ENCODE measurements at places on chromosomes 3 and 15.

DNA sequence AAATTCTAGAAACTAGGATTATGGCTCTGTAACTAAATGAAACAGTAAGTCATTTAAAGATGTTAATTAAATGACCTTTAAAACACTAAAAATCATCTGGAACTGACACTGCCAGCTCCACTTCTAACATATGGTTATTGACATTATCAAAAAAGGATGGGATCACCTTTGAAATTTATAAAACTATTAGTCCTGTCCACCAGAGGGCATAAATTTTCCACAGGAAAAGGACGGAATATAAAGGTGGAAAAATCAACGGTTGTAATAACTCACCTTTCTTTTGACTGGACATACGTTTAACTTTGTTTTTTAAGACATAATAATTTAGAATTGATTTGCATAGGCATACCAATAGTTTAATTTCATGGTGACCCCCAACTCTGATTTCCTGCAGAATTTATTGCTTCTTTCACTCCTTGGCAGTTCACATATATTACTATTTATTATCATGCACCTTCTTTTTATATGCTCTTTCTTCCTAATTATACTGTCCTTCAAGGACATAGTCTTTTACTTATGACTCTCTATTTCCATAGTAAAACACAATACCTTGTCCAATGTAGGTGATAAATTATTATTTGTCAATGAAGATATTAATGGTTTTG is 345.7 kb downstream of the CADM2 start:
- DNase-seq = no peak

- no peak for DNase-seq
Measured at GRCh38 chr15:101148881-101149664, 102.8 kb downstream of the CHSY1 start.

DNA sequence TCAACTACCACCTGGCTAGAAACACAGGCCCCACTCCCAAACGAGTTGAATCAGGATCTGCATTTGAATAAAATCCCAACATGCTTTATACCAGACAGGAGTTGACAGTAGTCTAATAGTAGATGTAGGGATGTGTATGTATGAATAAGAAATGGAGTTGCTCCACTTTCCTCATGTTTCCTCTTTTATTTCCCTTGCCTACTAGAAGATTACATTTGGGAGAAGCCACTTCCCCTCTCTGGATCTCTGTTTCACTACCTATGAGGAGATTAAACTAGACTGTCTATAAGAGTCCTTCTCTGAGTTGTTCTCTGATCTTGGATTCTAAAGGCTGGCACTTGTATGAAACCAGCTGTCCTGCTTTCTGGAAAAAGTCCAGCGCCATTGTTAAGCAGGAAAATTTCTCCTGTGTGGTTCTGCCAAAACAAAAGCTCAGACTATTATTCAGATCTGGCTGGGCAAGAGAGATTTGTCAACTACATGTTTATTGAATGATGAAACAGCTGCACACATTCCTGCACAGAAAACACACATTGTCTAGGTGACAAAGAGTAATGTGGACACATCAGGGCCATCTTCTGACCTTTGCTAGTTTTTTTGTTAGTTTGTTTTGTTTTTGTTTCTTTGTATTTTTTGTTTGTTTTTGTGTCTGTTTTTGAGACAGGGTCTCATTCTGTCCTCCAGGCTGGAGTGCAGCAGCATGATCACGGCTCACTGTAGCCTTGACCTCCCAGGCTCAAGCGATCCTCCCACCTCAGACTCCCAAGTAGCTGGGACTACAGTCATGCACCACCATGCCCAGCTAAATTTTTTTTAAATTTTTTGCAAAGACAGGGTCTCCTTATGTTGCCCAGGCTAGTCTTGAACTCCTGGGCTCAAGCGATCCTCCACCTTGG is 29.9 kb downstream of the ACP3 start:
- peak; percentile 6 for DNase-seq

DNA sequence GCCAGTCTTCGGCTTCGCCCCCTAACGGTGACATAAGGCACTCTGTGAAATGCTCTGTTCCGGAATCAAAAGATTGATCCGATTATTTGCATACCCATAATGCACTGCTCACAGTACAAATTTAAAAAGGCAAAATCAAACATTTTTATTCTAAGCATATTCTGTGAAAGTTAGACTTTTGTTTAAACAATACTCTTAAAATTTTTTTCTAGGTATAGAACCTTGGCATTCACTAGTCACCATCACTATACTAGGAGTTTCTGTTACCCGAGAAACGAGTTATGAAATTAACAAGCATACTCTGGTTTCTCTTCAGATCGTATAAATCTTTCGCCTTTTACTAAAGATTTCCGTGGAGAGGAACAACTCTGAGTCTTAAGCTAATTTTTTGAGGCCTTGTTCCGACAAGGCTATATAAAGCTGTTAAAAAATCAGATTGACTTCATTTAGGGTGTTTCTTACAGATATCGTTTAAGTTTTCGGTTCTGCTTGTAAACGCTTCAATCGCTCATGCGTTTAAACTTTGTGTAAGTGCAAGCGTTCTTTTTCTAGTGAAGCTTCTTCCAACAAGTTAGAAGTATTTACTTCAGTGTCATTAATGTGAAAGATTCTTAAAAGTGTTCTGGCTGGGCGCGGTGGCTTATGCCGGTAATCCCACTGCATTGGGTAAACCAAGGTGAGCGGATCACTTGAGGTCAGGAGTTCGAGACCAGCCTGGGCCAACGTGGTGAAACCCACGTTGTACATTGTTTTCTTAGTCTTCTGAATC is at the start of gene RNU5B-1:
RNU5B-1 (plus strand) TSS at position 297 of the 769 bp plus-strand sequence.
- DNase-seq = no peak

DNA sequence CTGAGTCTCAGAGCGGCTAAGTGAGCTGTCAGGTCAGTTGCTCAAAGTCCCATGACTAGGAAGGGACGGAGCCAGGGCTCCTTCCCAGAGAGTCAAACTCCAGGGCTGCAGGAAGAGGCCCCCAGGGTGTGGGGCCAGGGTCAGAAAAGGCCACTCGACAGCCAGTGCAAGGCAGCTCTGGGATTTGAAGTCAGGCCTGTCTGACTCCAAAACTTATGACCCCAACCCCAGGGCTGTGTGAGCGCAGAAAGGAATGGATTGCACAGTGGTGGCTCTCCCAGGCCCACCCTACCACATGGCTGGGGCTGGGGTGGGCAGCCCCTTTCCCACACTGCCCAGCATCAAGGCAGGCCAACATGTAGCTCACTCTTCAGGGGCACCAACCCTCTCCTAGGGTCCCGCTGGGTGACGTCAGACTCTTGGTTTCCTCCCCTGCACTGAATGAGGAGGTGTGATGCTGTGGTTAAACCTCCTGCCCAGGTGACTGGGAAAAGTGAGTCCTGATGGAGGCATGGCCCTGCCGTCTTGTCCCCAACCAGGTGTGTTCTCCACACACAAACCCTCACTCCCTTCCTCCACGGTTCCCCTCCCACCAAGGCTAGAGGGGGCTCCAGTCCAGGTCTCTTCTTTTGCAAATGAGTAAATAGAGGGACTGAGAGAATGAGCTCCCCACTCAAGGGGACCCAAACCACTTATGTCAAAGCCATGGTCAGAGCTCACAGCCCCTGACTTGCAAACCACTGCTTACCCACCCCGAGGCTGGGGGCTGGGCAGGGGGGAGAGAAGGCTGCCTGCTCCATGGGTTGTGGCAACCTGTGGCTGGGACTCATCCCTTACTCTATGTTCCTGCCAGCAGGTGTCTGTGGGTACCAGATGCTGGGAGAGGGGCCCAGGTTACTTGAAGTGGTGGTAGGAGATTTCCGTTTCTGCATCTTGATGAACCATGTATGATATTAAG is 23.8 kb upstream of the CORO2B start:
- DNase-seq = no peak

GRCh38 chr3:42970557-42970956 is 8.6 kb upstream of the GASK1A start:
- DNase-seq = no peak

GRCh38 chr3:141878326-141878725 is 1.9 kb downstream of the ATP1B3 start:
- no peak for DNase-seq

DNA sequence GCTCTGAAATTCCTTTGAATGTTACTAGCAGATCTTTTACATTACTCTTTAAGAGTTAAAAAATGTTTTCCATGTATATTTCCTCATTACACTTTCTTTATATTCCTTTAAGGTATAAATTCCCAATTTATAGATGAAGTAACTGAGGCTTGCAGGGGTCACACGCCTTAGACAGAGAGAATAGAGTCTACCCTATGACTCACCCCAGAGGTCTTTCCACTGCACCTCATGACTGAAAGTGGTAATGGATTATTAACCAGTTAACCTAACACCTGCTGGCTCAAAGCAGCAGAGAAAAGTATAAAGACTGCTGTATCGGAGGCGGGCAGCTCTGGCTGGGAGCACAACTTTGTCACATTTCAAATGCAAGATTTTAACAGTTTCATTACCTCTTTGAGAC is 37.7 kb downstream of the LDHAL6B start:
- no peak for DNase-seq

GRCh38 chr15:55775316-55775715 is 32.4 kb upstream of the PRTG start:
- no peak for DNase-seq

- DNase-seq = no peak
Measured at GRCh38 chr3:5390936-5391625, 203.6 kb downstream of the EDEM1 start.

GRCh38 chr3:43094851-43095250 is 11.0 kb downstream of the POMGNT2 start:
- DNase-seq = no peak

GRCh38 chr3:10561162-10561945 is 56.0 kb upstream of the ATP2B2 start:
- no peak for DNase-seq

- no peak for DNase-seq
Measured at GRCh38 chr15:24899795-24900194, 55.0 kb upstream of the SNRPN start.

DNA sequence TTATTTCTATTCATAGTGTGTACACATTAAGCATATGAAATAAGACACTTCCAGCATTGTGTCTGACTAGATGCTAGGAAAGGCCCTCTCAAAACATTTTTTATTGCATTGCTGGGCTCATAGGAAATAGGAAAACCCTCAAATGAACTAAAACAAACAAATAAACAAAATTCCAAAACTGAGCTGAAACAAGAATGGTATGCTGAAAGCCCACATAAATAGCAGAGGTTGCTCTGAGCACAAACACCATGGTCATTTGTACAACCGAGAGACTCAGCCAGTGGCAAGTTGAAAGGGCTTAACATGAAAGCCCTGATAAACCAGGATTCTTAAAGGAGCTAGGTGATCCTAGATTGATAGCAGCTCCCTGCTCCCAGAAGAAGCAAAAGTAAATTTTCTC is 310.0 kb upstream of the WNT5A start:
- no peak for DNase-seq

GRCh38 chr15:76517910-76518309 is 181.3 kb downstream of the ISL2 start:
- no peak for DNase-seq

Data from pancreas (tissue), 10 donors.